ENCODE measurements at places on chromosomes 1 and 21.

- DNase-seq = no peak
These were observed 36.0 kb downstream of the C1orf94 start for GRCh38 chr1:34212673-34213072.

GRCh38 chr1:170580636-170581440 lies 48.9 kb downstream of the GORAB start:
- DNase-seq = no peak

DNA sequence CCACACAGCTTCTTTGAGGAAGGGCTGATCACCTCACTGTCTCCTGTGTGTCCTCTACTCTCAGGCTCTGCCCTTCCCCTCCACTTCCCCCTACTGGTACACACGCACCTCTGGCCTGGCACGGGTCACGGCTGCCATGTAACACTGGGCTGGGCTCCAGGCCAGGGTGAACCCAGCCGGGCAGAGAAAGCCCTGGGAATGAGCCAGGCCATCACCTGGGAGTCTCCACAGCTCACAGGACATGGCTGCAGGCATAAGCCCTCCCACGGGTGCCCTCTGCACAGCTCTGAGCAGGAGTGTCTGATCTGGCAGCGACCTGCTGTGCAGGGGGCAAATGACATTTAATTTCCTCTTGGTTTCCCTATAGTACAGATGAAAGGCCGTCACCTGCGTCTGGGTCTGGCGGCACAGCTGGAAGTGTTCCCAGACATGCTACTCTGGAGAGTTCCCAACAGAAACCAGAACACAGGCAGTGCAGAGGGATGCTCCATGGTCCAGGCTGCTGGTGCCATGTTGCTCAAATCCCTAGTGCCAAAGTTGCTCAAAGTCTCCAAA lies 61.2 kb downstream of the ERI3 start:
- no peak for DNase-seq

- no peak for DNase-seq
These were observed 2.6 kb downstream of the PUM1 start for GRCh38 chr1:31062867-31063380.

GRCh38 chr1:245395680-245396079 lies 240.9 kb downstream of the KIF26B start:
- no peak for DNase-seq

- DNase-seq = no peak
These were observed 1.9 kb downstream of the SMIM1 start for GRCh38 chr1:3774276-3774945.

DNA sequence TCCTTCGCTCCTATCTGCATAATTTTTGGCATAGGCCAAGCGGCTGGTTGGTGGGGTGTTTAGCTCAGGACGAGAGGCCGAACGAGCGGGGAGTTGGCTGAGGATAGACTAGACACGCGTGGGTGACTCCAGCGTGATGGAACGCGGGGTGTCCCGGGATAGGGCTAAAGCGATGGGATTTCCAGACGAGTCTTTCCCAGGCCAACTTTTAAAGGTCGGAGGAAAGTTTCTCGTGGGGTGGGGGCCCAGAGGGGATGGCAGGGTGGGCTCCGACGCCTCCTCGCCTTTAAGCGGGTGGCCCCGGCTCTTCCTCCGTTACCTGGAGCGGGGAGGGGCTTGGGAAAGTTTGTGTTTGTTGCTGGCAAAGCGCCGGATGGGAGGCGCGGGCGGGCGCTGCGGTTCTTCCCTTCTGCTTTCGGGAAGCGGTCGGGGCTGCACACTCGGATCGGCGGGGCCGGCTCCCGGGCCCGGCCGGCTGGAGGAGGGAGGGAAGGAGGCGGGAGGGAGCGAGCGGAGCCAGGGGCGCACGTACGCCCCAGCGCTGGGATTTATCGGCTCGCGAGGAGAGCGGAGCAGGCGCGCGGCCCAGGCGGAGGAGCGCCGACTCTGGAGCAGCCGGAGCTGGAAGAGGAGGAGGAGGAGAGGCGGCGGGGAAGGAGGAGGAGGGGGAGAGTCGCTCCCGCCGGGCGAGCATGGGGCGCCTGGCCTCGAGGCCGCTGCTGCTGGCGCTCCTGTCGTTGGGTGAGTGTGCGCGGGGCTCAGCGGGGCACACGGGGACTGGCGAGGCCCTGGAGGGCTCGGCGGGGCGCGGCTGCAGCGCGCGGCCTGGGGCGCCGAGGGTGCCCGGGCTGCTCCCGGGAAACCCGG lies at the start of gene PTGFRN:
Gene PTGFRN (plus strand): TSS at position 405 of the 867 bp plus-strand sequence. CDS start 288 bp downstream, at position 693.
- no peak for DNase-seq
